C1 segment of cervical spinal cord (tissue), 14 donors: ENCODE measurements at places on chromosomes 2 and 18.

- DNase-seq: no peak
Measured at GRCh38 chr2:164205347-164205746, 415.9 kb downstream of the GRB14 start.

DNA sequence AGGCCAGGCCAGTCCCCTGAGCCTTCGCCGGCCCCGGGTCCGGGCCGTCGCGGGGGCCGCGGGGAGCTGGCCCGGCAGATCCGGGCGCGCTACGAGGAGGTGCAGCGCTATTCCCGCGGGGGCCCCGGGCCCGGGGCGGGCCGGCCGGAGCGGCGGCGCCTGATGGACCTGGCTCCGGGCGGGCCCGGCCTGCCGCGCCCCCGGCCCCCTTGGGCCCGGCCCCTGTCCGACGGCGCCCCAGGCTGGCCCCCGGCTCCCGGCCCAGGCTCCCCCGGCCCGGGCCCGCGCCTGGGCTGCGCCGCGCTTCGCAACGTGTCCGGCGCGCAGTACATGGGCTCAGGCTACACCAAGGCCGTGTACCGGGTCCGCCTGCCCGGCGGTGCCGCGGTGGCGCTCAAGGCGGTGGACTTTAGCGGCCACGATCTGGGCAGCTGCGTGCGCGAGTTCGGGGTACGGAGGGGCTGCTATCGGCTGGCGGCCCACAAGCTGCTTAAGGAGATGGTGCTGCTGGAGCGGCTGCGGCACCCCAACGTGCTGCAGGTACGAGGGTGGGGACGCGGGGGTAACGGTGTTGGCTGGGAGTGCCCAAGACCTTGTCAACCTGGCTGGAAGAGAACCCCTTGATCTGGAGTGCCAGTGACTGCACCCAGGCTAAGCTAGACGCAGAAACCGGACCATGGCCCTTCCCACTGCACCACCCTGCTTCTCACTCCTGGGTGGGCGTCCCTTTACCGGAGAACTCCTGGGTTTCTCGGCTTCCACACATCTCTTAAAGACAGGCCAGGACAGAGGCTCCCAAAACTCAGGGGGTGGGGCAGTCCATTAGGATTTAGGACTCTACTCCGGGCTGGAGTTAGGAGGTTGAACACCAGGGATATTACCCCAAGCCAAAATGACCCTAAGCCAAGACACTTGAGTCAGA is 739 bp downstream of the PKDCC start:
- DNase-seq: no peak

- DNase-seq: no peak
Measured at GRCh38 chr2:48131539-48132270, 225.4 kb upstream of the FBXO11 start.

GRCh38 chr2:180325416-180326120 is 318.5 kb upstream of the CWC22 start:
- DNase-seq: no peak

DNA sequence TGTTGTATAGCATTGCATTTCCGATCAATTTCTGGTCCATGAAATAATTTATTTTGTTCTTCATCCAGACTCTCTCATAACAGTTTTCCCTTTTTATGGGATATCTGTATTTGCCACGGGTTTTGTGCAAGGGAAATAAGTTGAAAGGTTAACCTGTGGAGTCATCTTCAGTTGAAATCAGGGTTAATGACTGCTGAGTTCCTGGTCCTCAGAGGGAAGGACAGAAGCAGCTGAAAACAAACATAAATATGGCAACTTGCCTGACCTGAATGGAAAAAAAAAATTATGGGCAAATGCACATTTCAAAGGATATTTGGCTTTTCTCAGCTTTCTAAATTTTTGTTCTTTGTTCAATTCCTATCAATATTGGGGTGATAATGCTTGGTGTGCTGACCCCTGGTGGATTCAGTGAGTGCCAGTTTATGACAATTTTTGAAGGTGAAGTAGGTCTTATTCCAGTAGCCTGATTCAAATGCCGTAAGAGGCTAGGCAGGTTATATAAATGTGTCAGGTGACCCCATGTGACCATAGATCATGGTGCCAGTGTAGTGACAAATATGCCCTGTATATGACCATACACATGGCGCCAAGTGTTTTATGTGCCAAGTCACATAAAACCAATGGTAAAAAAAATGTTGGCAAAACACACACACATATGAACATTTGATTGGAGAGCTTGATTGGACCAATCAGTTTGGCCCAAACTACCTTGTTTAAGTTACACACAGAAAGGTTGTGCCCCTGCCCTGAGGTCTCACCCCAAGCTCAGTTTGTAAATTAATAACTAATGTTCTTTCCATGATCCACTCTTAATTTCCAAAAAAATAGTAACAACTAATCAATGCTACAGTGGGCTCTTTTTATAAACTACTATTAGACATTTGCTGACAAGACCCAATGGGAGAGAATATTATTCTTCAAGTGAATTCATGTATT is 47.6 kb upstream of the FAM124B start:
- no peak for DNase-seq

- no peak for DNase-seq
Measured at GRCh38 chr18:70158992-70159717, 46.3 kb downstream of the RTTN start.

DNA sequence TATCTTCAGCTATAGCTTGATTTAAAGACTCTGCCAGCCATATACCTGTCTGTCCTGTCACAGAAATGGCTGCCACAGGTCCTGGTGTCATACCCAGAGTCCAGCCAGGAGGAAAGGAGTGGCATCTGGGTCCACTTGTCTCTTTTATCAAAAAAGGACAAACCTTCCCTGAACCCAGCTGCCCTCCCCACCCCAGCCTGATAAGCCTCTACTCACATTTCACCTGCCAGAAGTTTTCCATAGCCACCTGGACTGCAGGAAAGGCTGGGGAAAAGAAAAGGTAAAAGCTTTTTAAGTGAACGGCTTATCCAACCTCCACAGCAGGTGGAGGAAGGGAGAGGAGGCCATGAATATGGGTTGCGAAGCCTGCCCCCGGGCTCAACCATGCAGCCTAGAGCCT is 32.8 kb downstream of the TMEM163 start:
- no peak for DNase-seq

- DNase-seq: no peak
Measured at GRCh38 chr18:6781142-6781714, 51.7 kb downstream of the ARHGAP28 start.

DNA sequence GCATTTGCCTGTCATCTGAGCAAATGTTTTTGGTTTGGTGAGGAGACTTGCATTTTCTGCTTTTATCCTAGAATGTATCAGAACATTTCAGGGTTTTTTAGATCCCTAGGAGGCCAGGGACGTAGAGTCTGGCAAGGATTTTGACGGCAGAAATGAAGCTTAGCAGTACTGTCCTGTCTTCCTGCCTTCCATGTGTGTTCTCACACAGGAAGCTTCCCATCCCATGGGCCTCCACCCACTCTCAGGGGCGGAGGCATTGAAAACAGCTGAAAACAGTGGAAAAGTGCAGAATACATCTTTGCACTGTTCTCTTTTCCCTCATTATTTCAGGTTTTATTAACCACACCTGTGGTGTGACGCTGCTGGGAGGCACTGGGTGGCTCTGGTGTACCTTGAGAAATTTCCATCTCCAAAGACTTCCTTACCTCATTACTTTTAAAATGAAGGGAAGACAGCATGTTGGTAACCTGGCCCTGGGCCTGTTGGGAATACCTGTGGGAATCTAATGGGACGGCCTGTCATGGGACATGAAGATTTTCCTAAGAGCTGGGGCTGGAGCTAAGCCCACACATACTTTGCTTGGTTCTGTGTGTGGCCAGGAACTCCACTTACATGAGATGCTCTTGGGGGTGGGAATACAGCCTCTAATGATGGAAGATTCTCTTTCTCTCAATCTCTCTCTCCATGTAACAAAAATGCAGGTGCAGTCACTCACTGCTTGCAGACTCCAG is 20.5 kb downstream of the PCARE start:
- DNase-seq: no peak

DNA sequence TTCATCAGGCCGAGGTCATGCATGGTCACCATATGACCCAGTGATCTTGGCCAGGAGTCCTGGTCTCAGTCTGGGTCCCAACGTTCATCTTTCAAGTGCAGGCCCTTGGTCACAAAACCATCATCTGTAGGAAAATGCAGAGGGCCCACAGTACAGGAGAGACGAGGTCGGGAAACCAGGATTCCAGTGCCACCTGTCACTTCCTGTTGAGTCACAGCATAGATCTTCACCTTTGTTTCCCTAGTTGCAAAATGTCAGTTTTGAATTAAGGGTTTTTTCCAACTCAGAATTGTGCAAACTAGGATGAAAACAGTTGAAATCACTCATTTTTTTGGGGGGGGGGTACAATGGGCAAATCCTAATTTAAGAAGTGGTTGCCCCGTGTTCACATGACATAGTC is 162.2 kb downstream of the INSIG2 start:
- DNase-seq: no peak

- no peak for DNase-seq
Measured at GRCh38 chr2:85589982-85590791, 5.4 kb upstream of the RNF181 start.
